ENCODE measurements at places on chromosomes 12 and 14. TPM values are rescaled to one million over a fixed set of nuclear protein-coding genes. Genes with fewer than 3 reads are reported as not detected.

DNA sequence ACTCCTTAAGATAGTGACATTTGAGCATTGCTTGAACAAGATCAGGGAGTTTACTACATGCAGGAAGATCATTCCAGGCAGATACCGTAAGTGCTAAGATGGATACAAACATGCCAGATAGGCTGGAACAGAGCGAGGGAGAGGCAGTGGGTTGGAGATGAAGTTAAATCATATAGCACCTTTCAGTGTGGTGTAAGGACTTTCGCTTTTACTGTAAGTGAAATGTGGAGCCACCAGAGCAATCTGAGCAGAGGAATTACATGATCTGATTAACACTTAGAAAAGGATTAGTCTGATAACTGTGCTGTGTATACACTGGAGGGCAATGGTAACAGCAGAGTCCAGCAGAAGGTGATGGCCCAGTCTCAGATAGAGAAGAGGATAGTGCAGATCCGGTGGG, 163.0 kb upstream of the SSTR1 start:
- no peak for DNase-seq

DNA sequence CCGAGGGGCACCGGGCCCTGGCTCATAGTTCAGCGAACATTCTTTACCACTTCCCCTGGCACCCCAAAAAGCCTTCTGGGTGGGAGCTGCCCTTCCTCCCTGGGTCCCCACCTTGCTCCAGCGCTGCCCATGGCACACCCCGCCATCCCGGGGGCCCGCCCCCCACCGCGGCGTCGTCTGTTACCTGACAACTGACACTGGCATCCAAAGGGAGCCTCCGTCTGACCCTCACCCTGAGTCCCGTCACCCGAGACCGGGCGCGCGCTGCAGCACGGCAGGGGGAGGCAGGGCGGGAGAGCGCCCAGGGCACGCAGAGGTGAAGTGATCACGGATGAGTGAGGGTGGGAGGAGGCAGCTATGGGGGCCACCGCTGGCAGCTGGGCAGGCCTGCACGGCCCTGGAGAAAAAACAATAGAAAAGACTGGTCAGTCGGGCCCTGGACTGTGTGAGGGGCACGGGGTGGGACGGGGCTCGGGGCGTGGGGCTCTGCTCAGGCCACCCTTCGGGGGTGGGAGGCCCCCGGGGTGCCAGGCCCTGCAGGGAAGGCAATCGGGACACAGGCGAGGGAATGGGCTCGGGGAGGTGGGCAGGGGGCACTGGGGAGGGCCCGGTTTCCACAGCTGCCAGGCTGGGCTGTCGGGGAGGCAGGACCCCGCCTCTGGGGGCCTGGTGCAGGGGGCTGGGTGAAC, 40.7 kb downstream of the BCL11B start:
- DNase-seq: no peak

DNA sequence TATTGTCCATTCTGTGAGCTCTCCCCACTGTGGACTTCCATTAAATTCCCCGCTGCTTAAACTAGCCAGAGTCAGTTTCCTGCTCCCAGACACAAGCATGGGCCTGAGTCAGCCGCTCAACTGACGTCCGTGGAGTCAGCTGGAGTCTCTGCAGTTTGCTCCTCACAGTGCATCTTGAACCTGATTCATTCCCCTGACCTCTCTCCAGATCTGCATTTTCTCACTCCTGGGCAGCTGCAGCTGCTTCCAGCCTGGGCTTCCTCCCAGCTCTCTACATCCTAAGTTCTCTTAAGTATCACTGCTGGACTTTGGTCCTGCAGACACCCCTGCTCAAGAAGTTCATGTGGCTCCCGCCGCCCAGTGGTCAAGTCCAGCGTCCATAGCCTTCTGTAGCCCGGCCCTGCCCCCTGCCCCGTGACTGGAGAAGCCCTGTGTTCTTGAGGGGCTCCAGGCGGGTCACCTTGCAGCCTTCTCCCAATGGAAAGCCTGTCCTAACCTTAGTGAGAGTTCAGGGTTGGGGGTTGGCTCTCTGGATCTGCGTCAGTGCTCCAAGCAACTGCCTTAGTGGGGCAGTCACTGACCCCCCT, 20.0 kb downstream of the NFKBIA start:
- DNase-seq: peak; percentile 50

DNA sequence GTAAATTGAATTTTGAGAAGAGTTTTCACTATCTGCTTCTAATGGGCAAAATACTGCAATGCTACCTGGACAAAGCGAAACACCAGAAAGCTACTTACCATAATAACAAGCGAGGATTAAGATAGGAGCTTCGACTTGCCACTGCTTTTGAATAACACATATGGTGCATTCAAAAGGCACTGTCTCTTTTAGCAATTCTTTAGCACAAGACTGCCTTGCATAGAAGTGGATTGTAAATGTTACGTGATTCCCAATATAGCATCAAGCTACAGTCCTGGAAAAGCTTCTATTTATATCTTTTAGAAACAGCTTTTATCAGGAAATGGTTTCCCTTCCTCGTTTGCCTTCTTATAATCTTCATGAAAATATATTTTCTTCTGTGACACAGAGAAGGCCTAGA, 258.7 kb upstream of the PDE3A start:
- DNase-seq: no peak

DNA sequence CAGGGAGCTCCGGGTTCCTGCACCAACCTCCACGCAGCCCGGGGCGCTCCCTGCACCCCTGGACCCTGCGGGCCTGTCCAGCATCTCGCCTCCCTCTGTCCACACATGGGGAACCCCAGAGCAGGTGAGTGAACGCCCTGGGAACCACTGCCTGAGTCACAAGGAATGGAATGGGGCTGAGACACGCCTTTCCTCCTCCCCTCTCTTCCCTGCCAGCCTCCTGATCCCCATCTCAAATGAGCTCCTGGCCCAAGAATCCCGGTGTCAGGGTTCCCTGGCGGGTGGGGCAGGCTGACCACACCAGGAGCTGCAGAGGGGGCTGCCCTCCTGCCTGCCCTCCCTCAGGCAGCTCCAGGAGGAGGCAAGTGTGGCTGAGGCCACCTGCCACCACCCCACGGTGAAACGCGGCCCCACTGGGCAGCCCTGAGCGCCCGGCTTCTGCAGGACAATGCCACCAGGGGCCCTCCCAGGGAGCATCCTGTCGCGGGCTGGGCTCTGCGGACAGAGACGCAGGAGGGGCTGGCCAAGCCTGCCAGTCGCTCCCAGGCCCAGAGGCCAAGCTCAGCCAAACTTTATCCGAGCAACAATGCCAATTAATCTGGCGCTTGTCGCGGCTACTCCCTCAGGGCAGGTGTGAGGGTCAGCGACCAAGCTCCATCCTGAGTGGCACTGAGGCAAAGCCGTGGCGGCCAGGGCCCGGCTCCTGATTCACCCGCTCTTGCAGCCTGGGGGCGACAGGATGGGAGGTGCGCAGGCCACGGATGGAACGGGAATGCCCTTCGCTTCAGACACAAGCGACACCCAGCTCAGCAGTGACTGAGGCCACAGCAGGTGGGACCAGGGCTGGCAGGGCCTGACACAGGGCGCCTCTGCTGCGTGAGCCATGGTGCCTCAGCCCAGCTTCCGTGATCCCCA, 44.3 kb downstream of the GALNT9 start:
- peak; percentile 51 for DNase-seq

- DNase-seq: no peak
Measured at GRCh38 chr12:2614341-2614740, 180.4 kb upstream of the FKBP4 start.

DNA sequence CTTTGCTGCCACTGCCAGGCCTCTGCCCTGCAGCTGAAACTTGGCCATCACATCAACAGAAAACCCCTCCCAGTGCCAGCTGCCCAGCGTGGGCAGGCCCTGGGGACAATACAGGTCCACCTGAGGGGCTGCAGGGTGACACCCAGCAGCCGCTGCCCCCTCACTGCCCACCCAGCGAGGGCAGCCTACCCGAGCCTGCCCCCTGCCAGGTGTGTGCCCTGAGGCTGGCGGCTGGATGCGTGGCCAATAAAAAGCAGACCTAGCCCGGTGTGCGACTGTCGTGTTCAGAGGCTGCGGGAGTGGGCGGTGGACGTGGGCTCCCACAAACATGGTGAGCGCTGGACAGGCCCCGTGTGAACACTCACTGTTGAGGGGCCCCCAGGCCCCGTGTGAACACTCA, 4.7 kb upstream of the ADSS1 start:
- no peak for DNase-seq

DNA sequence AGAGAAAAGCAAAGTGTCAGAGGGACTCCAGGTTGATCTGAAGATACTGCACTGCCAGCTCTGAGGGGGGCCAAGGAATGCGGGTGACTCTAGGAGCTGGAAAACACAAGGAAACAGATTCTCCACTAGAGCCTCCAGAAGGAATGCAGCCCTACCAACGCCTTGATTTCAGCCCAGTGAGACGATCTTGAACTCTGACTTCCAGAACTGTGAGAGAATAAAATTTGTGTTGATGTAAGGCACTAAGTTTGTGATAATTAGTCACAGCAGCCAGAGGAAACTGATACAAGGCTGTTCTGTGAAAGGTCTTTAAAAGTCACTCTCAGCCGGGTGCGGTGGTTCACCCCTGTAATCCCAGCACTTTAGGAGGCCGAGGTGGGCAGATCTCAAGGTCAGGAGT, 34.2 kb downstream of the CKAP4 start:
- no peak for DNase-seq

- DNase-seq: no peak
Measured at GRCh38 chr14:50497351-50497750, 35.0 kb downstream of the MAP4K5 start.

GRCh38 chr12:86666316-86666715, 410.1 kb upstream of the MGAT4C start:
- DNase-seq: no peak

GRCh38 chr14:100282766-100283419, 23.4 kb downstream of the SLC25A29 start:
- DNase-seq: peak; percentile 82

DNA sequence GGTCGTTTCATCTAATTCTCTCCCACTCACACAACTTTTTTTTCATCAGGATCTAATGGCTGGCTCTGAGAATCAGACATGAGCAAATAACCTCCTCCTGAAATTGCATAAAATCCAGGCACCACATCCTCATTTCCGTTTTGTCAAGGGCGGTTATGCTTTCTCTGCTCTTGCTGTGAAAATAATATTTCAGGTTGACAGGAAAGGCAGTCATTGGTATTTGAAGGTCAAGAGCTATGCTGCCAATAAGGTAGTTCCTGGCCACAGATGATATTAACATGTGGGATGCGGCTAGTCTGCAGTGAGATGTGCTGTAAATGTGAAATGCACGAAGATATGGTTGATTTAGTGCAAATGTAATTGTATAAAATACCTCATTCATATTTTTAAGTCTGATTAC, 870.2 kb upstream of the TMEM132C start:
- no peak for DNase-seq

- no peak for DNase-seq
Measured at GRCh38 chr12:108768591-108769500, 37.5 kb upstream of the CORO1C start.

DNA sequence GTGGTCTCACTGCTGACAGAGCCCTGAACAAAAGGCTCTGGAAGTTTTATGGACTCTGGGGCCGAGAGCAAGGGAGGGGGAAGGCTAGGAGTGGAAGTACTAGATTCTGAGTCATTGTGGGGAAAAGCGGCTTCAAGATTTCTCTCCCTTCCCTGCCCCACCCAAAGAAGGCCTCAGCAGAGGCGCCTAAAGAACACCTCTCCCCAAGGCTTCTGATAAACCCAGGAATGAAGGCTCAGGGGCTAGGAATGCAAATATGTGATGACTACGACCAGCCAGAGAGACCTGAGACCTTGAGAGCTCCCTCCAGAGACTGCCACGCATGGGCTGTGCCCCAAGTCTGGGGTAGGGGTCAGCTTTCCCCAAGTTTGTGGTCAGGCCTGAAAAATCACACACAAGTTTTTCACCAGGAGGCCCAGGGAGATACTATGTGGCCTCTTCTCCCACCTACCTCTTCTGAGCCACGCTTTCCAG, 130.7 kb upstream of the HIF1A start:
- peak; percentile 97 for DNase-seq

DNA sequence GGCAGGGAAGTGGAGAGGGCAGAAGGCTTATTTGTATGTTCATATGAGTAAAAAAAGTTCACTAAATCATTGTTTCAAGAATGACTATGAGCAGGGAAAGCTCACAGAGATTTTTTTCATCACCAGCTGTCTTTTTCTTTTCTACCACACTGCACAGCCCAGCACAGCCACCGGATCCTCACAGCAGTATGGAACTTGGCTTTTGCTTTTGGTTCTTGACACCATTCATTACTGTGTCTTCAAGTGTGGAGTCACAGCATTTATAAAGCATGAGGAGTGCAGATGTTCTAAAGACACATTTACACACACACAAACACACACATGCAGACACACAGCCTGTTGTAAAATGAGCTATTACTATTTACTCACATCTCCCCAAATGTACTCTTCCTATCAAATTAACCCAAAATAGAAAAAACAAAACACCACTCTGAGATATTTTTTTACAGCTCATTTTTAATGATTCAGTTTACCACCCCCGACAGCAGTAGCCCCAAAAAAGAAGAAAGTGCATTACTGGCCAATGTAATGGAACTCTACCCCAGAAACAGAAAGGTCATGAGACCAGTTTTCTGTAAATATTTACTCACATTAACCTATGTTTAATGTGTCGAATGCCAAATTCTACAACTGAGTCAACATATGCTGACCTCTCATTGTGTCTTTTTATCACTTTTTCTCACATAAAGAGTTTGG, 60.5 kb downstream of the BTG1 start:
- DNase-seq: no peak

- peak; percentile 82 for DNase-seq
Measured at GRCh38 chr12:43893670-43894069, 57.8 kb downstream of the TMEM117 start.

DNA sequence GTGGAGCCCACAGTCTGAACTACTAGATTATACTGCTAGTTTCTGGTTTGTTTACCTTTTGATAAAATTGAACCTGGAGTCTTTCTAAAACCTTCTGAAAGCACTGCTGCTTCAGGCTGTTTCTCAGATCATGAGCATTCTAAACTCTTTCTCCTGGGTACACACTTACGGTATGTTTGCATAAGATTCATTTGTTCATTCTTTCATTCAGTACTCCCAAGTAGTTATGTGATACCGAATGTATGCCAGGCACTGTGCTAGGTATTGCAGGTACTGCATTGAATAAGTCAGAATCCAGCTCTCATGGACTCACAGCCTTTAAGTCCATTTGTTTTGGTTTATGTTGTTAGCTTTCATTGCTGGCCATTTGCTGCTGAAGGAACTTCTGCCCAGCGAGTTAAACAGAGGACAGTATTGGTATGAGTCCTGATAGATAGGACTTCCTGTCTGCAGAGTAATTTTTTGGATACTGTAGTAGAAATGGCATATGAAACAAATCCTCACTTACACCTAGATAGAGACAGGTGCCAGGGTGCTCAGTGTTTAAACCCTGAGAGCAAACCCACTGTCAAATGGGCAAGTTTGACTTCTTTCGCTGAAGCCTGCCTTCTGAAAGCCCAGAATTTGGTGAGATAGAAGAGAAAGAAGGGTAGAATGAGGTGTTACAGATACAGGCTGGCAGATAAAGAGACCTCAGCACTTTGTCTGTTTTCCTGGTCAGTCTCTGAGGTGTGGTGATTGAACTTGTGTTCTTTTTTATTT, 2.1 kb downstream of the SUSD6 start:
- peak; percentile 15 for DNase-seq

Gene DPY19L2
- under 0.01 TPM for total RNA-seq

Gene BCL2L14
- under 0.01 TPM for total RNA-seq

Gene SLCO1C1
- total RNA-seq: not detected
